ENCODE measurements at places on chromosomes 1 and 21.

DNA sequence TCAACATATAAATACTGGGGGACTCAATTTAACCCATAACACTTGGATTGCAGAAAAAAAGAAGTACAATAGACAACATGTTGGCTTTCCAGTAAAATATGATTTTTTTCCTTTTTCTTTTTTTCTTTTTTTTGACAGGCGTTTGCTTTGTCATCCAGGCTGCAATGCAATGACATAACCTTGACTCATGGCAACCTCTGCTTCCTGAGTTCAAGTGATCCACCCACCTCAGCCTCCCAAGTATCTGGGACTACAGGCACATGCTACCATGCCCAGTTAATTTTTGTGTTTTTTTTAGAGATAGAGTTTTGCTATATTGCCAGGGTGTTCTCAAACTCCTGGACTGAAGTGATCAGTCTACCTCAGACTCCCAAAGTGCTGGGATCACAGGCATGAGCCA lies 1512.0 kb upstream of the PRMT6 start:
- peak; percentile 2 for DNase-seq

DNA sequence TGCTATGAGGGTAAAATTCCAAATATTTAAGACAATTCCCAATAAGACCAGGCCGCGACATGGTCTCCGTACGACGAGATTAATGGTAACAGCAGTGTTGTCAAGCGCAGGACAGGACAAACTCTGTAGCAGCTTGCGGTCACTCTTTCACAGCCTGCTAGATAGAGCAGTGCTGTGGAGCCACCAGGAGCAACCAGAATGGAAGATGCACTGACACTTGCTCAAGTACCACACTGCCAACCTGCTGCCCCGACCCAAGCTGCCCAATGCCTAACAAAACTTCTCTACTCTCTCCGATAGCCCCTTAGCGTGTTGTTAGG lies 636 bp downstream of the WARS2 start:
- DNase-seq: no peak

- no peak for DNase-seq
These were observed 22.8 kb upstream of the PDE9A start for GRCh38 chr21:42630626-42631025.

DNA sequence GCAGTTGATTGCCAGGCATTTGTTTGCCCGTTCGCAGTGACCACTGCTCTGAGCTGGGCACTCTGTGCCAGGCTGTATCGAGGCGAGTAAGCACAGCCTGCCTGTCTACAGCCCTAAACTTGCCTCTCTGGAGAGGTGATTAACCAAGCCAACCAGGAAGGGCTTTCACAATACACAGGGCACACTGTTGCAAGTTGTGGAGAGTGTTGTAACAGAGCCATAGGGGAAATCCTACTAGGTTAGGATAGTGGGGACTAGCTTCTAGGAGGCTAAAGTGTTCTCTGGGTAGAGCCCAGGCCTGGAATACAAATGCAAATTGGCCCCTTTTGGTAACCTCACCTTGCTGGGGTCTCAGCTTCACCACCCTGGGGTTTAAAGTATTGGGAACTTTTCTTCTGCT lies 23.8 kb downstream of the PRDM2 start:
- peak; percentile 52 for DNase-seq

- DNase-seq: no peak
These were observed 58.3 kb upstream of the PLA2G4A start for GRCh38 chr1:186770421-186770820.

DNA sequence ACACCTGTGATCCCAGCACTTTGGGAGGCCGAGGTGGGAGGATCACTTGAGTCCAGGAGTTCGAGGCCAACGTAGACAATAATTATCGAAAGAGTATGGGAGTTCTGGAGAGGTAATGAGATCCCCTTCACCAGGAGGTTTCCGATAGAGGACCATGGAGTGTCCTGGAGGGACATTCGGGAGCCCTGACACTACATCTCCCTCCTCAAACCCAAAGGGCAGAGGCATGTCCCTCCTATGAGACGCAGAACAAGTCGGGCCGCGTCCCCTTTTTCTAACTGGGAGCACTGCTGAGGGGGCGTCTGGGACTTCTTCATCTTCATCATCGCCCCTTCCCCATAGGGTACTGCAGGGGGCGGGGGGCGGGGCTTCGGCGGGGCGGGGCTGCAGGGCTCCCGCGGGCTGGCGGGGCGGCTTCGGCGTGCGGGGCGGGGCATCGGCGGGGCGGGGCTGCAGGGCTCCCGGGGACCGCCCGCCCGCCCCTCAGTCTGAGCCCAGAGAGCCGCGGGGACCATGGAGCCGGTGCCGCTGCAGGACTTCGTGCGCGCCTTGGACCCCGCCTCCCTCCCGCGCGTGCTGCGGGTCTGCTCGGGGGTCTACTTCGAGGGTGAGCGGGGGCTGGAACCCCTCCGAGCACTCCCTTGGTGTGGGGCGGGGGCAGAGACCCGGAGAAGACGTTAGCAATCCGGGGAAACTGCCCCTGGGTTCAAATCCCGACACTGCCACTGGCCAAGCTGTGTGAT lies at the start of gene THEMIS2:
Gene THEMIS2 (plus strand): TSS at position 486 of the 743 bp plus-strand sequence. CDS start 28 bp downstream, at position 514.
- DNase-seq: peak; percentile 95

GRCh38 chr1:184160236-184160635 lies 108.7 kb downstream of the TSEN15 start:
- DNase-seq: peak; percentile 36

DNA sequence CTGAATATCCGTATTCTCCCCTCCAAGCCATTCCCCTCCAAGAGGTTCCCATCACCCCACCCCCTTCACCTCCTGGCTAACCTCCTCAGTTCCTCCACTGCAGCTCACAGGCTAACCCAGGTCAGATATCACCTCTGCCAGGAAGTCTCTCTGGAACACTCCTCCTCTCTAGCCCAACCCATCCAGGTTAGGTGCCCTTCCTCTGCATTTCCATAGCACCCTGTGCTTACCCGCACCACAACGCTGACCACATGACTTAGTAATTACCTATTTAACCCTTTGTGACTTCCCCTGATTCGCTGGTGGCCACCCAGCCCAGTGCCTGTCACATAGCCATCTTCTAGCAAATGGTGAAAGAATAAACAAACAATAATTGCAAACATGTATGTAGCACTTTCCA lies 49.5 kb upstream of the IFFO2 start:
- no peak for DNase-seq

- no peak for DNase-seq
These were observed 21.3 kb upstream of the TLCD4 start for GRCh38 chr1:95095833-95096217.

Measured in GM03348 (cell line).